ENCODE measurements at places on chromosomes 2 and 18. TPM values are rescaled to one million over a fixed set of nuclear protein-coding genes. Genes with fewer than 3 reads are reported as not detected.

DNA sequence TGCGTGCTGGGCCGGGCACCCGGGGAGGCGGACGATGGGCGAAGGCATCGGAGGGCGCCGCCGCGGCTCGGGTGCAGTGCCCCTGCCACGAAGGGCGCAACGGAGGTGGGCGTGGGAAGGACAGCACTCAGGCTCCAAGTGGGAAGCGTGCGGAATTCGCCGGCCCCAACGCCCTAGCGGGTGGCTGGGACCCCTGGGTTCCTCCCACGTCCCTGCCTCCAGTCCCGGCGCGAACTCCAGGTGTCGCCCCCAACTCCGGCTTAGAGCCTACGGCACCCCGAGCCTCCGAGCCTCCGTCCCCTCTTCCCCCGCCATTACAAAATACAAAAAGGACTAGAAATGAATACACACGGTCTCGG, 1.3 kb downstream of the CYP27C1 start:
- DNase-seq = no peak

GRCh38 chr2:156999661-157000060, 257.8 kb upstream of the GALNT5 start:
- no peak for DNase-seq

Gene RGPD4
- 0.03 TPM for polyA plus RNA-seq

Gene CROCC2
- polyA plus RNA-seq = 0.20 TPM

Gene TYMS
- polyA plus RNA-seq = 49.0 TPM

DNA sequence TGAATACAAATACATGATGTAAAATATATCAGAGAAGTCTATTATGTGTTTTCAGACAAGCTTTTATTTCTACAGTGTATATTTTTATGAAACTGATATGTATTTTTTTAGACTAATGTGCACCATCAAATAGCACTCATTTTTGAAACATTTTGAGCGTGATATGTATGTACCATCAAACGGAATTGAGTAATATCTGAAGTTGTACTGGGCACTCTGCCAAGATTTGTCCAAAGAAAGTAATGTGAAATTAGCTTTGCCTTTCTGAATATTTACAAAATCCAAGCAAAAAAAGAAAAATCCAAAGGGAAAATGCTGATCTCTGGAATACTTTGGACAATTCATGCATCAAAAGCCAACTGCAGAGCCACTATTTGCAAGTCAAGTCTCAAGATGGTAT, 972.0 kb downstream of the DPP10 start:
- no peak for DNase-seq

Gene GCFC2
- polyA plus RNA-seq = 21.7 TPM

- no peak for DNase-seq
These were observed 408.6 kb upstream of the FANCL start for GRCh38 chr2:58649756-58650155.

GRCh38 chr2:6965071-6965795, 48.0 kb downstream of the RNF144A start:
- DNase-seq = no peak

- DNase-seq = no peak
These were observed 117.7 kb downstream of the CCBE1 start for GRCh38 chr18:59579509-59579908.

All from forelimb muscle (tissue), 1 donor.